Uterus (tissue), 4 donors: ENCODE measurements at places on chromosomes 1 and 21.

DNA sequence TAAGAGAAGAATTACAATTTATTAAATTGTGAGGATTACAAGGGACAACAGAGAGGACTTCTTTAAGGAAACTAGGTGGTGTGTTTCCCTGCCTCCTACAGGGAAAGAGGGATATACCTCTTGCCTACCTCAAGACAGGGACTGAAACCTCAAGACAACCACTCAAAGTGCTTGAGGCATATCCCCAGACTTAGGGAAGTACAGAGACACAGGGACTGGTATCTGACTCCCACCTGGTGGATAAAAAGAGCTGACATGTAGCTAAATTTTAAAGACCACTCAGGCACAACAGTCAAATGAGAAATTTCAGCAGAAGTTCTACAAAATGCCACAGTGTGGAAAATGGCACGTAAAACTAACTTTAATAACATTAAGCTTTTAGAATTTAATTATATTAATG is 21.3 kb downstream of the DENND2C start:
- no peak for DNase-seq

- no peak for DNase-seq
Measured at GRCh38 chr1:167669209-167670124, 39.4 kb downstream of the RCSD1 start.

DNA sequence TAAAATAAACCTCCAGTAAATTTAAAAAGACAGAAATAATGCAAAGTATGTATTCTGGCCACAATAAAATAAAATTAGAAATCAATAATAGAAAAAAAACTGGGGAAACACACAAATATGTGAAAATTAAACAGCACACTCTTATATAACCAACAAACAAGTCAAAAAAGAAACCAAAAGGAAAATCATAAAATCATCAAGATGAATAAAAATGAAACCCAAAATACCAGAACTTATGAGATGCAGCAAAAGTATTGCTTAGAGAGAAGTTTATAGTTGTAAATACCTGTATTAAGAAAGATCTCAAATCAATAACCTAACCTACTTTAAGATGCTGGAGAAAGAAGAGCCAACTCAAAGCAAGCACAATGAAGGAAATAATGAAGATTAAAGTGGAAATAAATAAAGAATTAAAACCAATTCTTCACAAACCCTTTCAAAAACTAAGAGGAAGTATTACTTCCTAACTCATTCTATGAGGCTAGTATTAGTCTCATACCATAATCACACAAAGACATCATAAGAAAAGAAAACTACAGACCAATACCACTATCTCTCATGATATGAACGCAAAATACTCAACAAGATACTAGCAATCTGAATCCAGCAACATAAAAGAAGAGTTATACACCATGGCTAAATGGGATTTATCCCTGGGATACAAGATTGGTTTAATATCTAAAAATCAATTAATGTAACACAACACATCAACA is 6.4 kb upstream of the KRTAP10-3 start:
- no peak for DNase-seq

- no peak for DNase-seq
Measured at GRCh38 chr1:9183441-9183840, 51.1 kb upstream of the H6PD start.

DNA sequence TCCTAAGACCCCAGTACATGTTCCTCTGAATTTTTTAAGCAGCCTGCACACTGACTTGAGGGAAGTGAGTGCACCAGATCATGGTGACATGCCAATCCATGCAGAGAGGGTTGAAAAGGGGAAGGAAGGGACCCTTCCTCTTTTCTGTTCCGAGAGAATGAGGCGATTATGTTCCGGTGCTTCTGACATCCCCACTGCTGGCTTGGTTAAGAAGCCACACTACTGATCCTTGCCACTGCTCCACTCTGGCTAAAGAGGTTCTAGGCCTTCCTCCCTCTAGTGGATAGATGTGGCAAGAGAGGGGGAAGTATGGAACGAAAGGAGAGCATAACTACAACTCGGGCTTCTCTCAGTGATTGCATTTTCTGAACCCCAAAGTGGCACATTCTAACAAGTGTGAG is 1.8 kb upstream of the CYB5R1 start:
- DNase-seq = no peak
